ENCODE measurements at places on chromosomes 1 and 21. TPM values are rescaled to one million over a fixed set of nuclear protein-coding genes. Genes with fewer than 3 reads are reported as not detected.

DNA sequence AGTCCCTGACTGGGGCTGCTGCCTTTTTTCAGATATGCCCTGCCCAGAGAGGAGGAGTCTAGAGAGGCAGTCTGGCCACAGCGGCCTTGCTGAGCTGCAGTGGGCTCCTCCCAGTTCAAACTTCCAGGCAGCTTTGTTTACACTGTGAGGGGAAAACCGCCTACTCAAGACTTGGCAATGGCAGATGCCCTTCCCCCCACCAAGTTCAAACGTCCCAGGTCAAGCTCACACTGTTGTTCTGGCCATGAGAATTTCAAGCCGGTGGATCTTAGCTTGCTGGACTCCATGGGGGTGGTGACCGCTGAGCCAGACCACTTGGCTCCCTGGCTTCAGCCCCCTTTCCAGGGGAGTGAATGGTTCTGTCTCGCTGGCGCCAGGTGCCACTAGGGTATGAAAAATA, 18.3 kb upstream of the C1orf53 start:
- H3K36me3 ChIP-seq: no peaks in the 10 kb centered on the region
- no peak overlapping the region for H3K4me3 ChIP-seq
- DNase-seq: no peak
- H3K4me1 ChIP-seq: no peaks in the 10 kb centered on the region
- peaks cover 9% of the 10 kb centered on the region for H3K27me3 ChIP-seq
- H3K27ac ChIP-seq: no peak overlapping the region

Gene KRTAP20-3
- not detected for total RNA-seq

DNA sequence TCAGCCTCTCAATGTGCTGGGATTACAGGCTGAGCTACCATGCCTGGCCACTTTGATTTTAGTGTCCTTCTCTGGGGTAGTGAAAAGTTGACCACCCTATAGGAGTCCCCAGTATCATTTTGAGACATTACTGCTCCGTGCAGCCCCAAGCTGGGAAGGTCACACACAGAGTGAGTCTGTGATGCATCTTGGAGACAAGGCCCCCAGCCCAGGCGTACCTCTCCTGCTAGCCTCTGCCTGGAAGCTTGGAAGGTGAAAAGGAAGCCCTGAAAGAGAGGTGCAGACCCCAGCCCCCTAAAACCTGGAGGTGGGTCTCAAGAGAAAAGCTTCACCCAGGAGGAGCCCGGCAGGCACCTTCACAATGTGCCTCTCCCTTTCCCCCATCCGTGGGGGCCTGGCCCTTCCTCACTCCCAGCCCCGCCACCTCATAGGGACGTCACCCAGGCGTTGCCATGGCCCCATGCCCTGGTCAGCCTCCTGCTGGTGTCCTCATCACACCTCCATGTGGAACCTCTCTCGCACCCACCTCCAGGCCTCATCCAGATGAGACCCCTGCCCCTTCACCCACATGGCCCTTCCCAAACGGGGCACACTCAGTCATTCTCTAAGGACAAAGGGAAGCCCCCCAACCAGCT, 5.6 kb upstream of the ARF1 start:
- no peaks in the 10 kb centered on the region for H3K27me3 ChIP-seq
- peaks cover 3% of the 10 kb centered on the region for H3K36me3 ChIP-seq
- DNase-seq: no peak
- H3K4me1 ChIP-seq: peaks cover 12% of the 10 kb centered on the region
- no peak overlapping the region for H3K27ac ChIP-seq
- H3K4me3 ChIP-seq: no peak overlapping the region

Gene SH2D1B
- not detected for total RNA-seq

DNA sequence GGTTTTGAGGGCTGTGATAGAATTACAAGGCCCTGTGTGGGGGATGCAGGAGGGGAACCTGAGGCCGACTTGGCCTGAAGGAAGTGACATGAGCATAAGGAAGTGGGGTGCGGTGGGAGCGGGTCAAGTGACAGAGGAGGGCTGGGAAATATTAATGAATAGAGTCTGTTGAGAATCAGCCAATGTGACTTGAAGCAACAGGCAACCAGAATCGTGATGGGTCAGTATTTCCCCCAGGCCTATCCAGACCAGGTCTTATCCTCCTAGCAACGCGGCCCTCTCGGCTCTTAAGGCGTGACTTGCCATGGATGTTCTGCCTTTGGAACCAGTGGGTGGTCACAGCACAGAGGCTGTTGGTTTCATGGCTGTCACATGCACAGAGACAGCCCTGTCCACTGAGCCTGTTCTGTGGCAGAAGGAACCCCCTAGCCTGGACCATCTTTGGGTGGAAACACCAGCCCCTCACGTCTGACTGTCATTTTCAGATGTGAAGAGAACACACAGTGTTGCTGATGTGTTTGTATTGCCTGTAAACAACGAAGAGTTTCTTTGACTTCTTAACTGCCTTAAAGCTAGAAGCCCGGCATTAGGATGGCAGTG, 468.8 kb downstream of the CAMTA1 start:
- H3K27ac ChIP-seq: no peak overlapping the region
- no peak for DNase-seq
- H3K27me3 ChIP-seq: peaks cover 12% of the 10 kb centered on the region
- H3K36me3 ChIP-seq: no peaks in the 10 kb centered on the region

DNA sequence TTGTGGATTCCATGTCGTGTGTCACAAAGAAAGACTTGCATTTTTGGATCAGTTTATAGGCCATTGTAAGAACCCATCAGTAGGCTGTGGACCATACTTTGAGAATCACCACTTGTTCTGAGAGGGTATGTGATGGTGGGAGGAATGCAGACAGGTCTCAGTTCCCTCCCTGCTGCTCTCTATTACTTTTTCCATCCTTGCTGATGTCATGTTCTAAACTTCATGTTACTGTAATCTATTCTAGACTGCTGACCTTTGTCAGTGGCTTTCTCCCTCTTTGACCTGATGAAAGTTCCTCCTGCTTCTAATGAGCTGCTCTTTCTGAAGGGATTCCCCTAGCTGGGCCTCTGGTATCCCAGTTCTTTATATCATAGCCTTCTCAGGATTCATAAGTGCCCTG, 46.1 kb downstream of the ST3GAL3 start:
- no peak overlapping the region for H3K4me3 ChIP-seq
- H3K4me1 ChIP-seq: peaks cover 6% of the 10 kb centered on the region
- no peak overlapping the region for H3K27ac ChIP-seq
- H3K36me3 ChIP-seq: no peaks in the 10 kb centered on the region

Gene SLAMF9
- not detected for total RNA-seq

GRCh38 chr1:192067360-192067759, 90.9 kb upstream of the RGS18 start:
- DNase-seq: no peak
- H3K4me1 ChIP-seq: no peaks in the 10 kb centered on the region
- no peak overlapping the region for H3K4me3 ChIP-seq
- no peaks in the 10 kb centered on the region for H3K36me3 ChIP-seq
- no peaks in the 10 kb centered on the region for H3K27me3 ChIP-seq

Gene CFHR1
- not detected for total RNA-seq

GRCh38 chr1:95183952-95184351, 50.1 kb upstream of the RWDD3 start:
- peaks cover 19% of the 10 kb centered on the region for H3K27me3 ChIP-seq
- no peaks in the 10 kb centered on the region for H3K4me1 ChIP-seq
- H3K36me3 ChIP-seq: no peaks in the 10 kb centered on the region
- no peak overlapping the region for H3K4me3 ChIP-seq
- no peak for DNase-seq

Gene NR1I3
- total RNA-seq: not detected

Gene NUDT4B
- 1.4 TPM for total RNA-seq

DNA sequence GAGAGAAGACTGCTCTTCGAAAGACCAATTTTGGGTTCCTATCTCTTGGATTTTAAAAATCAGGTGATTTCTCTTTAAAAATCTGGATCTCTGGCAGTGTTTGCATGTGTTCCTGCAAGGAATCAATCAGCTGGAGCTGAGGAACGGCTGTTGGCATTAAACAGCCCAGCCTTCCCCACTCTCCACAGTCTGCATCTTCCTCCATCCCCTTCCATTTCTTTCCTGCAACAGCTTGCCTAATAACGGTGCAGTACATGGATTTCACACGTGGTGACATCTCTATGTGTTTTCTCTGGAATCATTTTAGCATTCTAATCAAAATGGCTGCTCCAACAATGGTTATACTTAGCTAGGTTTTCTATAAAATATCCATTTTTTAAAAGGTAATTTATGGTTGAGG, 20.0 kb downstream of the RIPPLY3 start:
- H3K27me3 ChIP-seq: no peaks in the 10 kb centered on the region
- H3K27ac ChIP-seq: no peak overlapping the region
- H3K4me1 ChIP-seq: no peaks in the 10 kb centered on the region

DNA sequence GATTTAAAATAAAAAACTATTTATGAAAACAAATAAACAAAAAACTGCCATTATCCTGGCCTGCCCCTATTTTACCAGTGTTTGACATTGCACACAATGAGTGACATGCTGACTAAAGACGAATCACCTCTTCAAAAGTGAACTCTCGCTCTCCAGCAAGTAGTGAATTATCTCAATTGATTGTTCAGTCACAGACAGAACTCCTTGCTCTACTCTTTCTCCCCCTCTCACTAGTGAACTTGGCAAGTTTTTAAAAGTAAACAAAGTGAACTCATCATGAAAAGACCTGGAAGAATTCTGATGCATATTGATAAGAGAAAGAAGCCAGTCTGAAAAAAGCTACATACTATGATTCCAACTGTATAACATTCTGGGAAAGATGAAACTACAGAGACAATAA, 4.7 kb upstream of the C1orf52 start:
- no peaks in the 10 kb centered on the region for H3K27me3 ChIP-seq
- peaks cover 6% of the 10 kb centered on the region for H3K4me1 ChIP-seq
- H3K36me3 ChIP-seq: peaks cover 29% of the 10 kb centered on the region
- no peak for DNase-seq

Gene GNAT2
- total RNA-seq: 0.91 TPM

GRCh38 chr1:37085393-37085792, 51.1 kb upstream of the GRIK3 start:
- no peak overlapping the region for H3K4me3 ChIP-seq
- H3K36me3 ChIP-seq: no peaks in the 10 kb centered on the region
- no peaks in the 10 kb centered on the region for H3K4me1 ChIP-seq
- H3K27me3 ChIP-seq: peaks cover 15% of the 10 kb centered on the region
- no peak for DNase-seq

GRCh38 chr21:35924714-35925301, 135.5 kb downstream of the SETD4 start:
- no peaks in the 10 kb centered on the region for H3K4me1 ChIP-seq
- peak; percentile 2 for DNase-seq
- H3K36me3 ChIP-seq: no peaks in the 10 kb centered on the region

Gene CFHR3
- not detected for total RNA-seq

Gene MYCL
- 0.08 TPM for total RNA-seq

Measured in activated naive CD8-positive, alpha-beta T cell treated with anti-CD3 and anti-CD28 coated beads for 36 hours (primary cell).